Muscle of leg (tissue), 16 donors: ENCODE measurements at places on chromosomes 16 and 17.

DNA sequence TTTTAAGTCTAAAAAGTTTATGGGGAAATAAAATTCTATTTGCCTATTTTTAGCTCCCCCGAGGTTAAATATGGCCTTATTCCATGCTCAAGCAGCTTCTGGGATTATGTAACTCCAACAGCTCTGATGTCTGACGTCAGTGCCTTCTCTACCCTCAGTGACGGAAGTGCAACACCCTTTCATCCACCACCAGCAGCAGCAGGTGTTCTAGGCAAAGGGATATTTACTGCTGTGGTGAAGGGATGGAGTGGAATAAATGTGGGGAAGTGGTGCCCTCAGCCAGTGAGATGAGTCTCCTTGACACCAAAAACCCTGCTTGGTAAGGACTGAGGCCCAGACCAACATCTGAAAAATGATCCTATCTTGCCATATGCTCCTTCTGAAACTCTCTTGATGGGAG is 247.4 kb downstream of the SHISA9 start:
- no peak for DNase-seq

GRCh38 chr17:66527335-66527734 is 224.9 kb downstream of the PRKCA start:
- DNase-seq, result no peak

DNA sequence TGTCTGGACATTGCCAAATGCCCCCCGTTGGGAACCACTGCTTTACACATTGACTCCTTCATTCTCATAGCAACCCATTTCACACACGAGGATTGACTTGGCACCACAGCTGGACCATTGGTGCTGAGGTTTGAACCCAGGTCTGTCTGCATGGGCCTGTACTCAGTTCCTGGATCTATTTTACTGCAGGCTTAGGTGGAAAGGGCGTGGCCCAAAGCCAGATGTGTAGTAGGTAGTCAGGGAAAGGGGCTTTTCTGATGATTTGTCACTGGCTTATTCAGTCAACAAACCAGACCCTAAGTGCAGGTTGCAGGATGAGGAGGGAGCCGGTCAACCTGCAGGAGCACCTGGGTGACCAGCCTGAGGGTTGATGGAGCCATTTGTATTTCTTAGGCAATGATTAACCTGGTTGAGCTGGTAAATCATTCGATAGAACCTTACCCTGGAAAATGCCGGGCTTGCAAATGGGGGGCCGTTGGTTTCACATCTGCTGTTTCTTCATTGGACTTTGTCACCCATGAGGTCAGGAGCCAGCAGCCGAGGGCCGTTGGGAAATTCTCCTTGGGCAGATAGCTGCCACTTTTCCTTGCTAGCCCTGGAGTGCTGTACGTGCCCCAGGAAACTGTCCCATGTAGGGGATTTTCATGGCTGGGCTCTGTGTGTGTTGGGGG is 104.4 kb downstream of the CMIP start:
- no peak for DNase-seq

- DNase-seq, result no peak
These were observed 11.5 kb downstream of the SMG6 start for GRCh38 chr17:2292100-2292499.

- DNase-seq, result peak; percentile 14
These were observed 52.8 kb upstream of the SMIM36 start for GRCh38 chr17:55564081-55564480.

GRCh38 chr17:77107506-77108433 is 33.0 kb upstream of the SEC14L1 start:
- DNase-seq, result no peak

GRCh38 chr17:51743477-51743876 is 415.0 kb downstream of the CA10 start:
- DNase-seq, result no peak

GRCh38 chr17:14268264-14268663 is 31.6 kb upstream of the CDRT15 start:
- no peak for DNase-seq

GRCh38 chr17:33261820-33262219 is 31.3 kb downstream of the ASIC2 start:
- no peak for DNase-seq

DNA sequence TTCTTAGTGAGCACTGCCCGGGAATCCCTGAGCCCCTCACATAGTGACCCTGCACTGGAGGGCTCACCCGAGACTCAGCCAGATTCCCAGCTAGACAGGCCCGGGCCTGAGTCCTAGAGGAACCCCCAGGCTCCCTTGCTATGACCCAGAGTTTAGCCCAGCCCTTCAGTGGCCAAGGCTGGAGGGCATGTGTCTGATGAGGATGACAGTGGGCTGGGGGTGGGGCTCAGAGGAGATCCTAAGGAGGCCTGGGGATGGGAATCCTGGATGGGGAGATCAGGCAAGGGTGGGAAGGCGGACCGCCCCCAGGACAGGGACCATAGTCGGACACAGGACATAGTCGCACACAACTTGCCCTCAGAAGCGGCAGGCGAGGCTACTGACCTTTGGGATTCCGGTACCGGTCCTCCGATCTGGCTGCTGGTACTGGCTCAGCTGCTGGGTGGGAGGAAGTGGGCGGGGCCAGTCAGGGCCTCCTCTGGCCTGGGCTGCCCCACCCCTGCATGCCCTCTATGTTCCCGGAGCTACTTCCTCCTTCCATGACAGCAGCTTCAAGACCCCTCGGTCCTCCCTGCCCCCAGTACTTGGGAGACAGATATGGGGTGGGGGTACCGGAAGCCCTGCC is 1.1 kb downstream of the CD79B start:
- peak; percentile 49 for DNase-seq

DNA sequence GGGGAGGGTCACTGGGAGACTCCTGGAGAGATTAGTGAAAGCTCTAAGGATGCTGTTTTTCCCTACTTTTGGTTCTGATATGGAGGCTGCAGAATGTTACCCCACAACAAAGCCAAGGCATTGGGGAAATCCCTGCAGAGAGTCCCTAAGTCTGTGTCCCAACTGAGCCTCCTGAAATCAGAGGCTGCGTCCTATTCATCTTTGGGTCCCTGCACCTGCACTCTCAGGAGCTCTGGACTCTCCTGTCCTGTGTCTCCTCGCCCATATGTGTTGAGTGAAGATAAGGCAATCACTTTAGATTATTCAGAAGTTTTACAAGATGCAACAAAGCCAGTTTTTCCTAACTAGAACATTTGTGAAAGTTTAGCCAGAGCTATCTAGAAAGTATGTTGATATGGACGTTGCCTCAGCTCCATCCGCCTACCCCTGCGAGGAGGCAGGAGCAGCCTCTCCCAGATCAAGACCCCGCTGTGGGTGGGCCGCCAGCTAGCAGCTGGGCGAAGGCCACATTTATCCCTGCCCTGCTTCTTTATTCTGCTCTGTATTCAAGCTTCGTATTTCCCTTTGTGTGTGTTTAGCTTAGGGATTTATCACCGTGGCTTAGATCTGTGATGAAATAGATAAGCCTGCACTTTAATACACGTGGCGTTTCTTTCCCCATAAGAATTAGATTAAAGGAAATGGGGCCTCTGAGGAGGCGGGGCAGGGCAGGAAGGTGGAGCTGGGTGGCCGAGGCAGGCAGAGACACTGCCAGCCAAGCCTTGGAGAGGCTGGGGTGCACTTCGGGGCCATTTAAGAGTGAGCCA is 37.4 kb downstream of the SHISA6 start:
- no peak for DNase-seq

DNA sequence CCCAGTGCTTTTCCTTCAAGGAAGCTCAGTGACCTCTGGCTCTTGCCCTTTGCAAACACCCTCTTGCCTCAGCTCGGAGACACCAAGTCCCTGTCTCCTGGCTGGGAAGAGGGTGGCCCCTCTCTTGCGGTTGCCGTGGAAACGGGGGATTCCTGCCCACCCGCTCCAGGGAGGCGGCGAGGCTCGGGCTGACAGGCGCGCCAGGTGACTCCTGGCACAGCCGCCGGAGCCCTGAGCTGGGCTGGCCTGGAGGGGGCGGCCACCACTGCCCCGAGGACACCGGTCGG is 71.4 kb downstream of the ABR start:
- no peak for DNase-seq

GRCh38 chr17:20920815-20921199 is 122.0 kb downstream of the USP22 start:
- peak; percentile 35 for DNase-seq

- no peak for DNase-seq
These were observed 54.7 kb downstream of the CNOT1 start for GRCh38 chr16:58574895-58575294.

GRCh38 chr16:56355221-56355620 is 70.1 kb downstream of the AMFR start:
- DNase-seq, result no peak

GRCh38 chr17:17551361-17551760 is 40.1 kb downstream of the PEMT start:
- peak; percentile 76 for DNase-seq

GRCh38 chr17:81832608-81833159 is 407 bp downstream of the MCRIP1 start:
- DNase-seq, result peak; percentile 48

DNA sequence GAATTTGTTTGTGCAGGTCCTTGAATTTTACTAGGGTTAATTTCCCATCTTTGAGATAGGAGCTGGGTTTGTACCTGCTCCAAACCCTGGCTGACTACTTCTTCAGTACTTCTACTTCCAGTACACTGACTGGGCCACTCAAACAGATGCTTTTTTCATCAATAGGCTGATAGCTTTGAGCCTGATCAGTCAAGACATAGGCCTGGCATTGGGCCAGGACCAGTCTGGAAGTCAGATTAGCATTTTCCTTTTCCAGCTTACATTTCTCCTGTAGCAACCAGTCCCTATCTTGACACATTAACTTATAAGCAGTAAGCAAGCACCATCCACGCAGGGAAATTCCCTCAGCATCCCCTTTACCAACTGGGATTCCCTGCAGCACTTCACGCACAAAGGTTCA is 7.5 kb upstream of the TMEM101 start:
- DNase-seq, result no peak

GRCh38 chr16:30619638-30620037 is 9.4 kb upstream of the ZNF689 start:
- DNase-seq, result no peak

DNA sequence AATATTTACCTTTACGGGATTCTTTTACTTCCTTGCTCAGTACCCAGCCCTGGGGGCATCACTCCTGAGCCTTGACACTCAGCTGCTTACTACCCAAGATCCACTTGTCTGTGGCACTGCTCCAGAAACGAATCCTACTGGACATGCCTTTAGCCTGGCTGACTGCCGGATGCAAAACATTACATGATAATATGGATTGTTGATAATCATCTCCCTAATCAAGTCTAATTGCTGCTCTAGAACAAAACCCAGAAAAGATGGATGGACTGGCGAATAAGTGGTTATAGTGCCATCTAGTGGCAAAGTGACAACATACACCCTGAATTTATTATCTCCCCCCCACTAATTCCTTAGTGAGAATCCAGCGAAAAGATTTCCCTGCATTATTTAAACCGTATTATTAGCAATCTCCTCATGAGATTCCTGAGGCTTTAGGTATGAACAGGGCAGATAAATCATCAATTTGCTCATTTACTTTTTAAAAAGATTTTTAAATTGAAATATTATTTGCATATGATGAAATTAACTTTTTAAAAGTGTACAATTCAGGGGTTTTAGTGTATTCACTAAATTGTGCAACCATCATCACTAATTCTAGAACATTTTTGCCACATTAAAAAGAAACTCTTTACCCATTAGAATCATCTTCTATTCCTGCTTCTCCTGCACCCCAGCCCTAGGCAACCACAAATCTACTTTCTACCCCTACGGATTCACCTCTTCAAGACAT is 61.6 kb downstream of the RGS9 start:
- peak; percentile 68 for DNase-seq

- DNase-seq, result no peak
These were observed 22.6 kb upstream of the GOSR1 start for GRCh38 chr17:30454635-30455034.

GRCh38 chr16:71373073-71373472 is 14.6 kb downstream of the CALB2 start:
- DNase-seq, result no peak

DNA sequence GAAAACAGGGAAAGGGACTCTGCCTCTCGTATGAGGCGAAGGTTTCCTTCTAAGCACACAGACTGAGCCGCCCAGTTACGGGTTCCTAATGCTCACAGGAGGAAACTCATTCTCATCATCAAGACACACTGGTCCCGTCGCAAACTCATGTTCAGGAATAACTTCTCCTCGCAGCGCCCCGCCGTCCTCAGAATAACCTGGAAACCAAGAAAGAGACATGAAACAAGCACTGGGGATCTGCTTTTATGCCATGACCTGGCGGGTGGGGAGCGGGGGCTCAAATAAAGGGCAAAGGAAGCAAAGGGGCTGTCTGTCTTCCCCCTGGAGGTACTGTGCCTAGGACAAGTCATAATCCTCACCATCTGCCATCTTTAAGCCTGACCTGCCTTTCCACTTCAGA is 31.3 kb downstream of the WIPI1 start:
- DNase-seq, result no peak
